Hepatocyte (in vitro differentiated cells): ENCODE measurements at places on chromosomes 11 and 22. TPM values are rescaled to one million over a fixed set of nuclear protein-coding genes. Genes with fewer than 3 reads are reported as not detected.
A peak's percentile ranks its signal among the peaks of the same experiment; 100 is the strongest.

- no peak overlapping the region for H3K27ac ChIP-seq
- no peaks in the 10 kb centered on the region for H3K4me1 ChIP-seq
- DNase-seq: peak; percentile 2
- no peaks in the 10 kb centered on the region for H3K27me3 ChIP-seq
- H3K36me3 ChIP-seq: no peaks in the 10 kb centered on the region
Measured at GRCh38 chr11:47328449-47329390, 23.8 kb downstream of the MYBPC3 start.

GRCh38 chr22:32542066-32542676 lies 67.6 kb downstream of the FBXO7 start:
- no peak for DNase-seq
- H3K4me1 ChIP-seq: peaks cover 7% of the 10 kb centered on the region
- H3K27ac ChIP-seq: no peak overlapping the region

DNA sequence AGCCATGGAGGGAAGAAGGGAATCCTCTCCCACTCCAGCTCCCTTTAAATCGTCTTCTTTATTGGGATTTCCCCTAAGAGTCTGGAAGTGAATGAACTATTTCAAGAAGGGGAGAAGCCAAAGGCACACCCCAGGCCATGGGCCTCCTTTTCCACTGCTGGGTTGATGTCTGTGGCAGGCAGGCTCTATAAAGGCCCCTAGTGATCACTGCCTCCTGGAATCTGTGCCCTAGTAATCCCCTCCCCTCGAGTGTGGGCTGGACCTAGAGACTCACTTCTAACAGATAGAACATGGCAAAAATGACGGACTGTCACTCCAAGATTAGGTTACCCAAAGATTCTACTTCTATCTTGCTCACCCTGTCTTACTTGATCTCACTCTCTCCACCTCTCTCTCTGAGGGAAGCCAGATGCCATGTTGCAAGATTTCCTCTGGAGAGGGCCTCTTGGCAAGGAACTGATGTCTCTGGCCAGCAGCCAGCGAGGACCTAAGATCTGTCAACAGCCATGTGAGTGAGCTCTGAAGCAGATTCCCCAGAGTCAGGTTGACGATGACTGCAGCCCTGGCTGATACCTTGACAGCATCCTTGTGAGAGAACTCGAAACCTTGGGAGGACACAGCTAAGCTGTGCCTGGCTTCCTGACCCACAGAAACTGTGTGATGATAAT lies 444.8 kb downstream of the SOX6 start:
- no peaks in the 10 kb centered on the region for H3K36me3 ChIP-seq
- H3K27ac ChIP-seq: no peak overlapping the region
- no peaks in the 10 kb centered on the region for H3K27me3 ChIP-seq
- no peak overlapping the region for H3K4me3 ChIP-seq
- no peaks in the 10 kb centered on the region for H3K4me1 ChIP-seq

DNA sequence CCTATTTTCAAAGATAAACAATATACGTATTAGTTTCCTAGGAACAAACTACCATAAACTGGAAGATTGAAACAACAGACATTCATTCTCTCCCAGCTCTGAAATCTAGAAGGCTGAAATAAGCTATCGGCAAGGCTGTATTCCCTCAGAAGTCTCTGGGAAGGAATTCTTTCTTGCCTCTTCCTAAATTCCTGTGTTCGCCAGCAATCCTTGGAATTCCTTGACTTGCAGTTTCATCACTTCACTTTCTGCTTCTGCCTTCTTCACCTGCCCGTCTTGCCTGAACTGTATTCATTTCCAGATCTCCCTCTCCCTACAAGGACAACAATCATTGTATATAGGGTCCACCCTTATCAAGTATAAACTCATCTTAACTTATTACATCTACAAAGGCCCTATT lies 17.7 kb upstream of the PRDM10 start:
- H3K27ac ChIP-seq: no peak overlapping the region
- no peaks in the 10 kb centered on the region for H3K27me3 ChIP-seq
- H3K36me3 ChIP-seq: no peaks in the 10 kb centered on the region
- no peaks in the 10 kb centered on the region for H3K4me1 ChIP-seq
- H3K4me3 ChIP-seq: no peak overlapping the region

GRCh38 chr11:90803831-90804230 lies 581.0 kb upstream of the CHORDC1 start:
- no peak overlapping the region for H3K27ac ChIP-seq
- no peak for DNase-seq
- no peaks in the 10 kb centered on the region for H3K36me3 ChIP-seq
- no peaks in the 10 kb centered on the region for H3K27me3 ChIP-seq
- no peak overlapping the region for H3K4me3 ChIP-seq

DNA sequence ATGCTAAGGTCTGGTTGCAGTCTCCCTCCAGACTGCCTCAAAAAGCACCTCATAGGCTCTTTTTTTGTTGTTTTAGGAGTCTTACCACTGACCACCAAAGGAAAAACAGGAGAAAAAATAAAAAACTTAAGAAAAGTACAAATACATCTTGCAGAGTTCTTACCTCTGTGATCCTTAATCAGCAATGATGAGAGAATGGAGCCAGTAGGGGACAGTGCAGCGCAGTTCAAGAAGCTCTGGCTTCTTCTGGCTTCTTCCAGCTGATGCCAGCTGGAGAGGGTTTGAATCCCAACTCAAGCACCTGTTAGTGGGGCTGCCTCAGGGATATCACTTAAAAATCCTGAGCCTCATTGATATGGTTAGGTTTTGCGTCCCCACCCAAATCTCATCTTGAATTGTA lies 223.3 kb upstream of the ISX start:
- no peak for DNase-seq
- H3K27ac ChIP-seq: no peak overlapping the region
- no peak overlapping the region for H3K4me3 ChIP-seq
- H3K36me3 ChIP-seq: no peaks in the 10 kb centered on the region
- H3K4me1 ChIP-seq: peaks cover 6% of the 10 kb centered on the region

- H3K4me3 ChIP-seq: no peak overlapping the region
- H3K4me1 ChIP-seq: peaks cover 20% of the 10 kb centered on the region
- DNase-seq: no peak
- no peak overlapping the region for H3K27ac ChIP-seq
- H3K27me3 ChIP-seq: no peaks in the 10 kb centered on the region
- no peaks in the 10 kb centered on the region for H3K36me3 ChIP-seq
Measured at GRCh38 chr22:25668437-25668836, 73.6 kb upstream of the MYO18B start.

DNA sequence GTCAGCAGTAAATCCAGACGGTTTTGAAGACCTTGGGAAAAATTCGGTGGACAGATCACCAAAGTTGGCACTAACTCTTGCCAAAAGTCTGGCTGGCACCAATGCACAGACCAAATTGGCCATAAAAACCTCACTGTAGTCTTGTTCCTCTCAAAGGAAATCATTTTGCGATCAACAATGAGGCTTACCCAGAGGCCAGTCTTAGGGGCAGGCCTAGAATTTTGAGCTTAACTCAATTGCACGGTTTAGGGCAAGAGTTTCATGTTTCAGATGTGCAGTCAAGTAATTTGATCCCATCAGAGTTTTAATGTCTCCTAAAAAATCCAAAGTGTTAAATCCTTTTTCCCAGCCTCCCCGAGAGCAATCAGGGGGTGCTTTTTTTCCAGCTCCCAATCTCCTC lies 19.0 kb downstream of the MPPED2 start:
- H3K36me3 ChIP-seq: no peaks in the 10 kb centered on the region
- no peak overlapping the region for H3K4me3 ChIP-seq

DNA sequence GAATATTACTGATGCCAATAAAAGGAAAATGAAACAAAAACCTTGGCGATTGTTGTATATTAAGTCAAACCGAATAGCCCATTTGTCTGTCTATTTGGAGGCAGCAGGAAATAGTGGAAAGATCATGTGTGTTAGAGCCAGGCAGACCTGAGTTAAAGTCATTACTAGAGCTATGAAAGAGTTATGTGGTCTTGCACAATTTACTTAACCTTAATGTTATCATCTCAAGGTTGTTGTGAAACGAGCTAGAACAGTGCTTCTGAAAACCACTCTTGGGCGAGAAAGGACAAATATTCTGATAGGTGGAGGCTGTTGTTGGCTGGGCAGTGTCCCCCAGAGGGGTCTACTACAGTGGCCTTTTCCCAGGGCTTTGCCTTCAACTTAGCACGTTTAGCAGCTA lies 60.0 kb upstream of the NUP160 start:
- H3K4me3 ChIP-seq: no peak overlapping the region
- peak; percentile 49 for DNase-seq
- H3K27me3 ChIP-seq: no peaks in the 10 kb centered on the region
- no peaks in the 10 kb centered on the region for H3K4me1 ChIP-seq

- H3K36me3 ChIP-seq: no peaks in the 10 kb centered on the region
- DNase-seq: no peak
- no peak overlapping the region for H3K27ac ChIP-seq
- H3K4me3 ChIP-seq: no peak overlapping the region
Measured at GRCh38 chr11:13720940-13721339, 52.5 kb downstream of the FAR1 start.

DNA sequence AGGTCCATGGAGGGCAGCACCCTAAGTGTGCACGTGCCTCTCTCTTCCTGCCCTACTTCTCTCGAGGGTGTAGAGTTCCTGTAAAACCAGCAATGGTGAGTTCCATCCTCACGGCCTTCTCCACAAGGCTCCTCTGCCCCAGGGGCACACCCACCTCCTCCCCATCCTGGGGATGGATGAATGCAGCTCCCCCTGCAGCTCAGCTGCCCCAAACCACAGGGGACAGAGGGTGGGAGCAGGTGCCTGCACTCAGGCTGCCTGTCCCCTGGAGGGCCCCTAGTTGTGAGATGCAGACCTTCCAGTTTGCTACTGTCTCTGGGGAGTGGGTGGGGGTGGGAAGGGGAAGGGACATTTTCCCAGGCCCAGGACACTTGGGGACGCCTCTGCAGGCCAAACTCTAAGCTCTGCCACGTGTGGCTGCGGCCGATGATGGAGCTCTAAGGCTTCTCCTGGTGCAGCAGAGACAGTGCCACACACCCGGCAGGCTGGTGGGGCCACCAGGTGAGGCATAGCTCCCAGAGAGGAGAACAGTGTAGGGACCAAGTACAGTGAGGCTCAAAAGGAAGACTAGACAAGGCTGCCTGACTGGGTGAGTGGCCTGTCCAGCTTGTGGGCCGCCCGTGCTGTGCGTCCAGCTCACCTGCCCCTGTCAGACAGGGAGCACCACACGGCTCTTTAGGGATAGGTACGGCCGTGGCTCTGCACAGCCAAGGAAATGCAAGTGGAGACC lies 540.9 kb downstream of the TBC1D22A start:
- no peak for DNase-seq
- no peaks in the 10 kb centered on the region for H3K4me1 ChIP-seq
- no peaks in the 10 kb centered on the region for H3K27me3 ChIP-seq
- H3K4me3 ChIP-seq: no peak overlapping the region
- H3K27ac ChIP-seq: no peak overlapping the region
- H3K36me3 ChIP-seq: no peaks in the 10 kb centered on the region

Gene KRTAP5-1
- not detected in 2 replicates for total RNA-seq

Gene OR6X1
- total RNA-seq: not detected in 2 replicates

Gene SLCO2B1
- total RNA-seq: 52.2 and 79.2 TPM in 2 replicates

Gene ARHGAP32
- 14.5 and 17.3 TPM in 2 replicates for total RNA-seq

Gene OR2AG1
- 0.83 TPM in 1 of 2 replicates, not detected in the other for total RNA-seq
